Heart right ventricle (tissue), 16 donors: ENCODE measurements at places on chromosomes 11 and 22. TPM values are rescaled to one million over a fixed set of nuclear protein-coding genes. Genes with fewer than 3 reads are reported as not detected.

The FOLR3 gene
- total RNA-seq = 0.59 TPM

The C22orf15 gene
- total RNA-seq = not detected

GRCh38 chr11:83035070-83035854, 36.4 kb downstream of the RAB30 start:
- H3K4me1 ChIP-seq = peaks cover 78% of the 10 kb centered on the region
- no peaks in the 10 kb centered on the region for H3K36me3 ChIP-seq
- no peak for DNase-seq
- no peaks in the 10 kb centered on the region for H3K27me3 ChIP-seq
- peak overlapping the region; percentile 80 for H3K27ac ChIP-seq
- H3K4me3 ChIP-seq = no peak overlapping the region

DNA sequence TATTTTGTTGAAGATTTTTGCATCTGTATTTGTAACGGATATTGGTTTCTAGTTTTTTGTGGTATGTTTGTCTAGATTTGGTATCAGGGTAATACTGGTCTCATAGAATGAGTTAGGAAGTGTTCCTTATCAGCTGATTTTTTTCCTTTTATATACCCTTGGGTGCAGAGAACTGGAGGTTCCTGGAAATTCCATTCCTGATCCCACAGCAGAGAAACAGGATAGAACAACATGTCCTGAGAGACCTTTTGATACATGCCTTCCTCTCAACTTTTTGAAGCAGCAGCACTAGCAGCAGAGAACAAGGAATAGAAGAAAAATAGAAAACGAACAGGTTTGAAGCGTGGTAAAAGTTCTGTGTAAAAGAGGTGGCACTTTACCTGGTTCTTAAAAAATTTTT, 36.8 kb downstream of the BIRC2 start:
- DNase-seq = no peak
- H3K36me3 ChIP-seq = no peaks in the 10 kb centered on the region
- peaks cover 11% of the 10 kb centered on the region for H3K4me1 ChIP-seq
- H3K4me3 ChIP-seq = no peak overlapping the region
- no peaks in the 10 kb centered on the region for H3K27me3 ChIP-seq

DNA sequence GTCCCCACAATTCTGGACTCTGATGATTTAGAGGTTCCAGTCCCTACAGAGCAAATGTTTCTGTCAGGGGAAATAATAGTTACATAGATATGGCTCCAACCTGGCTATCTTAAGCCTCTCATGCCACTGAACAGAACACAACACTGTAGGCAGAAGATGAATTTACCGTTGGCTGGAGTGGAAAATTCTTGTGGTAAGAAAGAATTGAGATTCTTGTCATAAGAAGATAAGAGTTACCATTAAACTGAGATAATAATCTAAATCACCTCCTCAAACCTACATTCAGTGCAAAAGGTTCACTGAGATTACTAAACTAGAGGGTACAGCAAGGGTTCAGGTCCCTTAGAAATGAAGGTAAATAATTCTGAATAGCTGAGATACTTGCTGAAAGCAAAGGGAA, 10.1 kb upstream of the NAALAD2 start:
- no peak overlapping the region for H3K4me3 ChIP-seq
- no peak for DNase-seq
- H3K4me1 ChIP-seq = no peaks in the 10 kb centered on the region
- no peak overlapping the region for H3K27ac ChIP-seq
